ENCODE measurements at places on chromosomes 2 and 18. TPM values are rescaled to one million over a fixed set of nuclear protein-coding genes. Genes with fewer than 3 reads are reported as not detected.

The TMEM163 gene
- total RNA-seq: 0.34 TPM

The CENPA gene
- total RNA-seq: 27.9 TPM

The ANKRD30B gene
- not detected for total RNA-seq

GRCh38 chr18:77131100-77131651, 1.4 kb downstream of the MBP start:
- DNase-seq: no peak

DNA sequence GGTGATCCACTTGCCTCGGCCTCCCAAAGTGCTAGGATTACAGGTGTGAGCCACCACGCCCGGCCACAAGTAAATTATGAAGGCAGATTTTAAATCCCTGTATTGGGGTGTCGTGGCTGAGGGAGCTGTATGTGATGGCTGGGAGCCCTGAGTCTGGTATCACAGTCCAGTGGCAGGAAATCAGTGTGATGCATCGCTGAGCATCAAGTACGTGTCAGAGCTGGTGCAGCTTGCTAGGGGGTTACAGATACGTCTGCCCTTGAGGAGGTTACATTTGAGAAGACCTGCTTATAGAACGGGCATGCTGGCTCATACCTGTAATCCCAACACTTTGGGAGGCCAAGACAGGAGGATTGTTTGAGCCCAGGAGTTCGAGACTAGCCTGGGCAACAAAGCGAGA, 4.3 kb downstream of the ENOSF1 start:
- no peak for DNase-seq

DNA sequence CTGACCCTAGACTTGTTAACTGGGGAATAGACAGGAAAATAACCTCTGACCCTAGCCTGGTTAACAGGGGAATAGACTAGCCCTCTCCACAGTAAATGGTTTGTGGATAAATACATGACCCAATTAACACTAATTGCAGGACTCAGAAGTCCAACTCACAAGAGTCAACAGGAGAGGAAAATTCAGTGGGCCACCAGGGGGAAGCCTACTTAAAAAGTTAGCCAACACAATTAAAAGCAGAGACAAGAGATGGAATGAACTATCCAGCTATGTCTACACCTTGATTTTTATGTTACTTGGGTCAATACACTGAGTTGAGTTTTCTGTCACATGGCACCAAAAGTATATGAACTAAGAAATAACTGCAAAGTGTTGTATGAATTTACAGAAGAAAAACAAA, 158.8 kb upstream of the SLC39A10 start:
- DNase-seq: no peak

DNA sequence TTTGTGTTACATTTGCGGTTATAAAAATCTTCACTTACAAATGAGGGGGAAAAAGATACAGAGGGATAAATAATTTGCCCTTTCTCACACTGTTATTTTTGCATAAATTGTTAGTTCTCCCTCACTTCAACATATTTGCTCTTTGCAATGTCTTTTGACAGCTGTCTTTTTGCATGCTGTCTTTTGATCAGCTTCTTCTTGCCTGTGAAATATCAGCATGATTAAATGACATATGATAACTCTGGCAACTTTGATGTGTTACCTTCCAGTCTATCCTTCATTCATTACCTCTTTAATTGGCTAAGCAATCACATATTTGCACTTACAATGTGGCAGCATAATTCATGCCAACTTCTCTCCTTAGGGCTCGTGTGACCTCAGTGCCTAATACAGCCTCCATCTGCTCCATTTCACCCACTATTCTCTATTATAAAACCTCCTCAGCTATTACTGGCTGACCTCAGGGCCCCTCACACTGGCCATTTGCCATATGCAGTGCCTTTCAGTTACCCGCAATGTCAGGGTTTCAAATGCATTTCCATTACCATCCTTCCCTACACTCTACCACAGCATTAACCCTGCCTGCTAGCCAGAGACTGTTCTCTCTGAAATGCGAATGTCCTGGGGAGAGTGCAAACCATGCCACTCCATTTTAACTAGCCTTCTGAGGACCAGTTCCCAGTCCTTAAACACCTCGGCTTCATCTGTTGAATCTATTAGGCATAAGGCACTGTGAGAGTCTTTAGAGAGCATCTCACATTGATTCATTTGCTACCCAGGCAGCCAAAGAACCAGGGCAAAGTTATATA, 1056.6 kb upstream of the CHAC2 start:
- no peak for DNase-seq
